ENCODE measurements at places on chromosomes 12 and 14.

DNA sequence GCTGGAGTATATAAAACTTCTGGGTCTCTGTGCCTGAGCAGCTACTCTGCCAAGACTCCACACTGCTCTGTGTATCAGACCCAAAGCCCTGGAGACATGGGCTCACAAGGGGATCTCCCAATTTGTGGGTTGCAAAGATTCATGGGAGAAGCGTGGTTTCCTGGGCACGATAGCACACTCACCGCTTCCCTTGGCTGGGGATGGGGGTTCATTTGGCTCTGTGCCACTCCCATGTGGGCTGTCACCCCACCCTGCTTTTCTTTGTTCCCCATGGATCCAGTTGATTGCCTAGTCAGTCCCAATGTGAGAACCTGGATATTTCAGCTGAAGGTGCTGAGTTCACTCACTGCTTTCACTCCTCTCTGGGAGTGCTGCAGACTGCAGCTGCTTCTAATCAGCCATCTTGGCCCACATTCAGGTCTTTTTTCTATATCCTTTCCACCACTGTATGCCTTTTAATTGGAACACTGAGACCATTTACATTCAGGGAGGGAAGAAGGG lies 40.0 kb upstream of the PCNX4 start:
- no peak for DNase-seq

DNA sequence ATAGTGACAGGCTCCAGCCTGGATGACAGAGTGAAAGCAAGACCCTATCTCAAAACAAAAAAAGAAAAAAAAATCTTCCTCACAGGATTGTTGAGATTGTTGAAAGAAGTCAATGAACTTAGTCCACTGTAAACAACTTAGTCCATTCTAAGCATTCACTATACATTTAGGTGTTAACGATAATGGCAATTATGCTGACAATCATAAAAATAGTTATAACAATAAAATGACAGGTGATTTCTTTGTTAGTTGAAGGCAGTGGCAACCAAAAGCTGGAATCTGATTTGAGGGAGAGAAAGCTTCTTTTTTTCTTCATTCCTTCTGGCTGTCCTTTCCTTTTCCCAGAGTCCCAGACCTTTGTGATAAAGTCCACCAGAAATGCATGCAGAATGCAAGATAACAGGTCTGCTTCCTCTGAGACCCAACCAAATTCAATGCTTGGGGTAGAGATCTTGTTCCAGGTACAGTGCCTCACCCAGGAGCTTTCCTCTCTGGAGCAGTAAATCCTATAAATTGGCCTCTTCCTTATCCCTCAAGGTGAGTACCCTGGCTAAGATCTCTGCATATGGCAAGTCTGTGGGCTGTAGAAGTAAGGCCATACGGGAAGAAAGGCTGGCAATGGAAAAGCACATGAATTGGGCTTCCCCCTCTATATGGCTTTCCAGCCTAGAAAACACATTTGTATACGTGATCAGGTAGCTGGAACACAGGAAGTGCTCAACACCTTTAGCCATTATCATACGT lies 52.5 kb downstream of the PAX9 start:
- DNase-seq, result no peak

DNA sequence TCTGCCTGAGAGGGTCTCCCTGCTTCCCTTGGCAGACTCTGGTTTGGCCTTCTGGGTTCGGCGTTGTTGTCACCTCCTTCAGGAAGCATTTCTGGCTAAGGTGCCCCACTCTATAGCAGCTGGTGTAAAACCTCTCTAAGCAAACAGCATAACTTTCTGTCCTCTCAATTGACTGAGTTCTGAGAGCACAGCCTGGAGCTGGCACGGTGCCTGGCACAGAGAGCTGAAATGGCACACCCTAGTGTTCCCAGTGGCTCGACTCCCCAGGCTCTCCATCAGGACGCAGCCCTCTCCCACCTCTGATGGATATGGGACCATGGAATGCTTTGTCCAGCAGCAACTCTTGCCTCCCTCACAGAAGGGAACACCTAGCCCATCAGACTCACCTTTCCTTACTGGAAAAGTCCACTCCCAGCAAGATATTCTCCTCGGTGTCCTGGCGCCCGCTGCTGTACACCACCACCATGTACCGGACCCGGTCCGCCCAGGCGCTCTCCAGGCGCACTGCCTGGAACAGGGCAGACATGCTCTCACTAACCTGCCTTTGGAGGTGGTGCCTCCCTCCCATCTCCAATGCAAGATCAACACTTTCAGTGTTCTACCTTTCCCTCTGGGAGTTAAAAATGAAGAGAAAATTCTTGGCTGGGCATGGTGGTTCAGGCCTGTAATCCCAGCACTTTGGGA lies 40.6 kb downstream of the SSH1 start:
- DNase-seq, result no peak

DNA sequence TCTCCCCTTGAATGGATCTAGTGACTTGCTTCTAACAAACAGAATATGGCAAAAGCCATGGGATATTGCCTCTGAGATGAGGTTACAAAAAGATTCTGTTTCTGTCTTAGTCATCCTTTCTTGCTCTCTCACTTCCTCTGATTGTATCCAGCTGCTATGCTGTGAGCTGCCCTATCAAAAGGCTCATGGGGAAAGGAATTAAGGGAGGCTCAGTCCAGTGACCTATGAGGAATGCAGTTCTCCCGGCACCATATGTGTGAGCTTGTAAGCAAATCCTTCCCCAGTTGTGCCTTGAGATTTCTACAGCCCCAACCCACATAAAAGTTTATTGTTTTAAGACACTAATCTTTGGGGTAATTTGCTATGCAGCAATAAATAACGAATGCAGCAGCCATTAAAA lies 183.1 kb downstream of the KLHL28 start:
- DNase-seq, result no peak

GRCh38 chr14:30085943-30086342 lies 158.3 kb upstream of the PRKD1 start:
- no peak for DNase-seq

GRCh38 chr14:61753631-61754030 lies 8.6 kb upstream of the SNAPC1 start:
- DNase-seq, result no peak

GRCh38 chr12:121034616-121035305 lies 4.3 kb downstream of the OASL start:
- no peak for DNase-seq

DNA sequence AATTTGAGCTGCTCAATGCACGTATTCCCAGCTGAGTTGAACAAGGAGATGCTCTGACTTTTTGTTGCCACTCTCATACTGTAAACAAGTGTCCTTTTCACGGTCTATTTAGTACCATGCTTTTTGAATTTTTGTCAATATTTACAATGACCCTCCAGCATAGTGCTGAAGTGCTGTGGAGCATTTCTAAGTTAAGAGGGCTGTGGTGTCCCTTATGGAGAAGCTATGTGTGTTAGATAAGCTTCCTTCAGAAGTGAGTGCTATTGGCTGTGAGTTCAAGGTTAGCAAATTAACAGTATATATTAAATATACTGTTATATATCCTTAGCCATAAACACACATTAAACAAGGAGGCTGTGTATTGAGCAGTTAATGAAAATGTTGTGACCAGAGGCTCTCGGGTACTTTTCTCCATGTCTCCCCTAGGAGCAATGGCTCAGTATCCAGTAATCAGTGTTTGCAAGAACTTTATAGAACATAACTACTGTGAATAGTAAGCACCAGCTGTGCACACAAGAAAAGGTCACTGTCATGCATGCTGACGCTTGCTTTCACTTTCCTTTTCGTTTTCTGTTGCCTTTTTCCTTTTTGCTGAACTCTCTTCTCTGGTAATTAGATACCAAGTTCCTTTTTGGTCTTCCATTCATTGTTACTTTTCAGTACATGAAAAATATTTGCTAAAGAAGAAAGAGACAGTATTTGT lies 187.2 kb upstream of the NEDD1 start:
- peak; percentile 14 for DNase-seq

GRCh38 chr12:11719678-11720099 lies 70.2 kb downstream of the ETV6 start:
- DNase-seq, result peak; percentile 47

GRCh38 chr14:84064316-84065125 lies 1465.4 kb upstream of the FLRT2 start:
- no peak for DNase-seq

DNA sequence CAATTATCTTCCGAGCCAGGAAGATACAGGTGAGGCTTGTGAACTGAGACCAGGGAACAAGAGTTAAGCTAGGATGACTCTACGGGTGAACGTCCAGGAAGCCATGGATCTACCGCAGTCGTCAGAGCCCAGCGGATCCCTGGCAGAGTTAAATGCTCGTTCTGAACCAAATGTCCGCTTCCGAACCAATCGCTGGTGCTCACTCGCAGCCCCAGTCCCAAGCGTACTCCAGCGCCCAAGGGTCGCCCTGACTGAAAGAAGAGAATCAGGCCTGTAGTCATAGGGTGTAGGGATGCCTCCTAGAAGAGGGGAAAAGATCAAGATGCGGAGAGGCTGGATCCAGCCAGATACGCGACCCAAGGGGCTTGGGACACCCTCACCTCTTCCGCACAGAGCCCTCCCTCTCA lies 283 bp downstream of the VIPAS39 start:
- DNase-seq, result no peak

GRCh38 chr12:47207829-47208248 lies 128.1 kb upstream of the AMIGO2 start:
- no peak for DNase-seq

GRCh38 chr14:74309125-74310022 lies 6.6 kb upstream of the ABCD4 start:
- no peak for DNase-seq

- no peak for DNase-seq
These were observed 202.7 kb upstream of the BCL2L14 start for GRCh38 chr12:11868027-11868426.

DNA sequence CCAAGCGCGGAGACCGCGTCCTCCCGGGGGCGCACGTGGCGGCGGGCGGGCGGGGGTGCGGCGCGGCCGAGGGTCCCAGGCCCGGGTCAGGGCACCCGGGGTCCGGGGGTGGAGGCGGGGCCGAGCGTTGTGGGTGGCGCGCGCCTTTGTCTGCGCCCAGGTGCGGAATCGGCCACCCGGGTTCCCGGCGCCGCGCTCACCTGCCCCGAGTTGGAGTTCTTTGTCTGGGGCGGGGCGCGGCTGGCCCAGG lies 50.1 kb downstream of the LRCOL1 start:
- no peak for DNase-seq

GRCh38 chr14:52312931-52313355 lies 1.2 kb upstream of the PTGER2 start:
- no peak for DNase-seq

- DNase-seq, result no peak
These were observed 41.4 kb downstream of the KLRG1 start for GRCh38 chr12:9030776-9031175.

GRCh38 chr12:103924761-103925641 lies 5.2 kb upstream of the HSP90B1 start:
- no peak for DNase-seq

DNA sequence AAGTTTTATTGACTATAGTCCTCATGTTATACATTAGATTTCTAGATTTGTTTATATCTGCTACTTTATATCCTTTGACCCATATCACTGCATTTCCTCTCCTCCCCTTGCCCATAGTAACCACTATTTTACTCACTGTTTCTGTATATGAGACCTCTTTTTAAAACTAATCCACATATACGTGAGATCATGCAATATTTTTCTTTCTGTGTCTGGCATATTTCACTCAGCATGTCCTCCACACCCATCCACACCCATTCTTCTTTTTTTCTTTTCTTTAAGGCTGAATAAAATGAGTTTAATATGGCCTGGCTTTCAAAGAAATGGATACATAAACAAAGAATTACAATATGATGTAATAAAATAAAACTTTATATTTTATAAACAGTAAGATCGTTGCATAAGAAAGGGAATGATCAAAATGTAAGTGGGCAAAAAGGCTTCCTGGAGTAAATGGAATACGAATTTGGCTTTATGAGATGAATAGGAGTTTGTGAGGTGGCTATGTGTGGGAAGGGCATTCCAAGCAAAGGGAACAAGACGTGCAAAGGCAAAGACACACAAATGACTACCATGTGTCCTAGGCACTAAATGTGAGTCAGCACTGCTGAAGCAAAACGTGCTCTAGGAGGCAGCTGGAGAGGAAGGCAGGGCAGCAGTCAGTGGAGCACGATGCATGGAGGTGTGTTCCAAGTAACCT lies 53.2 kb upstream of the HIF1A start:
- DNase-seq, result no peak

DNA sequence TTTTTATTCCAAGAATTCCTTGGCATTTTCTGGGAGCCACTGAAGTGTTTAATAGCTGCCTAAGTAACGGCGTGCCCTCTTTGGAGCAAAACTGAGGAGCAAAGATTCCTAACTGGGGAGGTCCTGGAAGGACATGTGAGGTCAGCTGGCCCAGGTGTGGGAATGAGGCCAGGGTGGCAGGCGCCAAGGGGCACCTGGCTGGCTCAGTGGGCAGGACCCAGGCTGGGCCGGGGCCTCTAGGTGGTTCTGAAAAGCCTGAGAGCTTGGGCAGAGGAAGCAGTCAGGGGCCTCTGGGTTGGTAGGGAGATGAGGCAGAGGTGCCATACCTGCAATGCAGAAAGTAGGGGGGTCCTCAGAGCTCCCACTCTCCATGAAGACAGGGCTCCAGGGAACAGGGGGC lies 27.1 kb upstream of the DIO3 start:
- DNase-seq, result no peak

DNA sequence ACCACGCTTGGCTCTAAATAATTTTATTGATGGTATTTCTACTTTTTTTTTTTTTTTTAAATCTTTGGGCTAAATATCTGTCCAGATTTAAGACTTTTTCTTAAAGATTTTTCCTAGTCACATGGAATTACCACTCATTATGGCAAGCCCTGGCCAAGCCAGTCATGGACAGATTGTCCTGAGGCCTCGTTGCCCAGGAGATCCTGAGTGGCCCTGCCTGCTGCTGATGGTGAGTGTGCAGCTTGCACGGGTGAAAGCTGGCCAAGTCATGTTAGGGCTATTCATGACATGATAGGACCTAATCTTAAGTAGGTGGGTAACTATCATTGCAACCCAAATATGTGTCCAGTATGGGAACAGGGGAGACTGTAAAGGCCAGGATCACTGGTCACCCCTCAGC lies 27.8 kb downstream of the GUCY2C start:
- DNase-seq, result no peak

- DNase-seq, result no peak
These were observed 84.7 kb downstream of the SLC41A2 start for GRCh38 chr12:104873374-104873773.
